ENCODE measurements at places on chromosomes 4 and X. TPM values are rescaled to one million over a fixed set of nuclear protein-coding genes. Genes with fewer than 3 reads are reported as not detected.

NPY2R gene
- total RNA-seq = 1.2 TPM

MAGEA1 gene
- total RNA-seq = not detected

S100G gene
- total RNA-seq = not detected

USP51 gene
- total RNA-seq = 0.53 TPM

GRCh38 chrX:10166731-10167151 lies 10.0 kb downstream of the CLCN4 start:
- no peak for DNase-seq
- no peaks in the 10 kb centered on the region for H3K4me1 ChIP-seq
- H3K36me3 ChIP-seq = no peaks in the 10 kb centered on the region
- no peak overlapping the region for H3K4me3 ChIP-seq

DNA sequence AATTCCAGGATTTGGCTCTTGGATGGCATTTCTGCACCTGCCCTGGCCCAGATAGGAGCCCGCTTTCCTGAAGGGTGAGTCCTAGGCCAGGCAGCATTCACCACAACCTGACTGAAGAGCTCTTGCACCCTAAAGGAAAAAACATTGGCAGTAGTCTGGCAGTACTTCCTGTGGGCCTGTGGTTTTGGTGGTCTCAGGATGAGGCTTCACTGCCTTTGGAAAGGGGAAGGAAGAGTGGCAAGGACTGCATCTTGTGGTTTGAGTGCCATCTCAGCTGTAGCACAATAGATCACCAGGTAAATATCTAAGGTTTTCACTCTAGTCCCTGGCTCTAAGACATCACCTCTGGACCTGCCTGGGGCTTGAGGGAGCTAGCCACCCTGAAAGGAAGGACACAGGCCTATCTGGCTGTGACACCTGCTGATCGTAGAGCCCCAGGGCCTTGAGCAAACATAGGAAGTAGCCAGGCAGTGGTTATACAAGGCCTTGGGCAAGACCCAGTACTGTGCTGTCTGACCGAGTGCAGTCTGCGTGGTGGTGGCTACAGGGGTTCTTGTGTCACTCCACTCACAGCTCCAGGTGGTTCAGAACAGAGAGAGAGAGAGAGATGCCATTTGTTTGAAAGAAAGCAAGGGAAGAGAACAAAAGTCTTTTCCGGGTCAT lies 28.5 kb upstream of the PRRG1 start:
- H3K36me3 ChIP-seq = no peaks in the 10 kb centered on the region
- H3K27me3 ChIP-seq = no peaks in the 10 kb centered on the region
- no peaks in the 10 kb centered on the region for H3K4me1 ChIP-seq
- H3K27ac ChIP-seq = no peak overlapping the region
- DNase-seq = no peak
- H3K4me3 ChIP-seq = no peak overlapping the region

DNA sequence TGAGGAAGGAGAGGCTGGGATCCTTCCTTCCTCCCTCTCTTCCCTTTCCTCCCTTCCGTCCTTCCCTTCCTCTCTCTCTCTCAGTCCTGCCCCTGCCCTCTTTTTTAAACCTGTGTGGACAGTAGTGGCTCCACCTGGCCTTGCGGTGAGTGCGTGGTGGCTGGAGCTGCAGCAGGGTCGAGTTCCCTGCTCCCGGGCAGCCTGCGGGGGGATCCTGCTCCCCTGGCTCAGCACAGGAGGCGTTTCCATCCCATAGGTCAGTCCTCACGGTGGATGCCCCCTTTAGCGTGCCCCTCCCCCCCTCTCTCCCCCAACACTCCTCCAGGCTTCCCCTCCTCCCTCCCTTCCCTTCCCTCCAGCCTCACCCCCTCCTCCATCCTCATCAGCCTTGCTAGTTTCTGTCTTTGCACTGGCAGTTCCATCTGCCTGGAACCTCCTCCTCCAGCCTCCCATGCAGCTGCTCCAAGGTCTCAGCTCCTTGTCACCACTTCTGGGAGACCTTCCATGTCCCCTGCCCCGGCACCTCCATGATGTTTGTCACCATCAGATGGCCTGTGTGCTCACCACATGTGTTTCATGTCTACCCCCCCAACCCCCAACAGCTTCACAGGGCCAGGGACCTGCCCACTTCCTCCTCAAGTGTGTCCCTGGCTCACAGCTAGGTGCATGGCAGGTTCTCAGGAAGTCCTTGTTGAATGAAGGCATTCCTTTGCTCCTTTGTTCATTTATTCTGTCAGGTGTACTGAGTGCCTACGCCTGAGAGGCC lies 68.4 kb downstream of the PSAPL1 start:
- H3K27me3 ChIP-seq = no peaks in the 10 kb centered on the region
- no peak for DNase-seq
- no peaks in the 10 kb centered on the region for H3K36me3 ChIP-seq
- no peaks in the 10 kb centered on the region for H3K4me1 ChIP-seq
- no peak overlapping the region for H3K4me3 ChIP-seq
- H3K27ac ChIP-seq = no peak overlapping the region

DNA sequence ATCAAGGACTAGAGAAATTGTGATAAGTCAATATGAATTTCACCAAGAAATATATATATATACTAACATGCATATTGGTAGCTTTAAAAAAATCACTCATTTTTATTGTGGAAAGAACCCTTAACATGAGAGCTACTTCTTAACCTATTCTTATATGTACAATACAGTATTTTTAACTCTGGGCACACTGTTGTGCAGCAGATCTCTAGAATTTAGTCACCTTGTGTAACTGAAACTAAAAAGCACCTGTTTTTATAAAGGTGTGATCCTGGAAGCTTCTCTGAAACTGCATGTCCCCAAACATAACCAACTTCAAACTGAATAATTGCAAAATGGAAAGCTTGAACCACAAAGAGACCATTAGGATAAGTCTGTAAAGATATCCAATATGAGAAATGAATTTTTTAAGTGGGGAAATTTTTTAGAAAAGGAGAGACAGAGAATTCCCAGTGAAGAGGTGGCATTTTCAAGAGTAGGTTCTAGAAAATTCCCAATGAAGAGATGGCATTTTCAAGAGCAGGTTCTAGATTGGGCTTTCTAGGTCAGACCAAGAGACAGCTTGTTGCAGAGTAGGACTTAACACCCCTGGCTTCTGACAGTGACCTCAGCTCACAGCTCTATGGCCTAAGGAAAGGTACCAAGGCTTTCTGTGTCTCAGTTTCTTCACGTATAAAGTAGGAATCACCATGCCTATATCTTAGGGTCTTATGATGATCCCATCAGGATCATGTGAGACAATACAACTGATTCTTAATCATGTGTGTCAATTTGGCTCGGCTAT lies 22.0 kb upstream of the PPARGC1A start:
- no peaks in the 10 kb centered on the region for H3K36me3 ChIP-seq
- DNase-seq = no peak
- no peaks in the 10 kb centered on the region for H3K27me3 ChIP-seq
- no peaks in the 10 kb centered on the region for H3K4me1 ChIP-seq
- no peak overlapping the region for H3K27ac ChIP-seq

GRCh38 chr4:88969271-88969670 lies 87.7 kb downstream of the FAM13A start:
- H3K27me3 ChIP-seq = no peaks in the 10 kb centered on the region
- H3K27ac ChIP-seq = no peak overlapping the region
- no peaks in the 10 kb centered on the region for H3K36me3 ChIP-seq
- no peak overlapping the region for H3K4me3 ChIP-seq

DNA sequence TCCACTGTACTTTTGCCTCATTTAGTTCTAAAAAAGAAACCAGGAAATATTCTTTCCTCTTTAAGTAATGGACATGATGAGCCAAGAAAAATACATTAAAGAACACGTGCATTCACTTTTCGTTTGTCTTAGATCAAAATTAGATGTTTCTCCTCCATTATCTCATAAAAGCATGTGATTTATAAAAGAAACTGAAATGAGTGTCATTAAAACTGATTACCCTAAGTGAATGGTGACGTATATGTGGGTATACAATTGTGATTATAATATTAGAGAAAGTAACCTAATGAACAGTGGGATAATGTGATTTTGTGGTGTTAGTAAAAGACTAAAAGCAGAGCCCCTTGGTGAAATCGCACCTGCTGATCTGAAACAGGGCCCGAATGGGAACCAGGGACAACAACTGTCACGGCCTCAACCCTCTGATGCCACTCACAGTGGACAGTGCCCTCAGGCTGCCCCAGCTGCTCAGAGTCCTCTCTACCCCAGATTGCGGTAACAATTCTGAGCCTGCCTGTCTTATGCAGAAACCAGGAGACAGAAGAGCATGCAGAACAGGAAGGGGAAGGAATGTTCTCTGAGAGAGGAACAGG lies 25.7 kb upstream of the HS6ST2 start:
- peaks cover 2% of the 10 kb centered on the region for H3K27me3 ChIP-seq
- no peaks in the 10 kb centered on the region for H3K36me3 ChIP-seq
- DNase-seq = no peak
- no peak overlapping the region for H3K4me3 ChIP-seq
- no peak overlapping the region for H3K27ac ChIP-seq

DNA sequence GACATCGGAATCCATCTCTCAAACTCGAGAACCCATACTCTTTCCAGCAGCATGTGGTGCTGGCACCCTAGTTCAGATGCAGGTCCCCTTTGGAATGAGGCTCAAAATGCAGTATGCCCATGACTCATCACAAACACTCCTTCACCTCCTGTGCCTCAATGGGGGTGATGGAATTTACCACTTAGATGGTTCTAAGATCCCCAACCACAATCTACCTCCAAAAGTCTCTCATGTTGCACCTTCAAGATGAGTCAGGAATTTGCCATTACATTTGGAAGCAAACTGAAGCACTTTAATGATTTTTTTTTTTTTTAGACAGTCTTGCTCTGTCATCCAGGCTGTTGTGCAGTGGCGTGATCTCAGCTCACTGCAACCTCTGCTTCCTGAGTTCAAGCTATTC lies 8.5 kb upstream of the MID1 start:
- no peak for DNase-seq
- no peak overlapping the region for H3K27ac ChIP-seq
- H3K36me3 ChIP-seq = no peaks in the 10 kb centered on the region
- no peaks in the 10 kb centered on the region for H3K27me3 ChIP-seq
- no peaks in the 10 kb centered on the region for H3K4me1 ChIP-seq

DNA sequence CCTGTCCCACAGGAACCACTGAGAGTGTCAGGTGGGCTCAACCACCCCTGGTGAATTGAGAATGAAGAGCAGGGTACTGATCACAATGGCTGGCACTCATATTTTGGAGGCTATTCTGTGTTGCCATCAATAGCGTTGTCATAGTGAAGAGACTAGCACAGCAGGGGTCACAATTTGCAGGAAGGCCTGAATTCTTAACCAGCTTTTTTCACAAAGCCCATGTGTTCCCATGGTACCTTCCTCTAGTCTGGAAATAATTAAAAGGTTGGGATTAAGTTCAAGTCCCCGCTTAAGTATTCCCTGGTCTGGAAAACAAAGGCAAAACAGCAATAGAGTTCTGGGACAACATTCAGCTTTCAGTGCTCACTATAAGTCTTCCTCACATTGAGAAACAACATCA lies 1051.7 kb downstream of the C4orf33 start:
- H3K27ac ChIP-seq = no peak overlapping the region
- DNase-seq = no peak
- H3K36me3 ChIP-seq = no peaks in the 10 kb centered on the region
- no peak overlapping the region for H3K4me3 ChIP-seq

DNA sequence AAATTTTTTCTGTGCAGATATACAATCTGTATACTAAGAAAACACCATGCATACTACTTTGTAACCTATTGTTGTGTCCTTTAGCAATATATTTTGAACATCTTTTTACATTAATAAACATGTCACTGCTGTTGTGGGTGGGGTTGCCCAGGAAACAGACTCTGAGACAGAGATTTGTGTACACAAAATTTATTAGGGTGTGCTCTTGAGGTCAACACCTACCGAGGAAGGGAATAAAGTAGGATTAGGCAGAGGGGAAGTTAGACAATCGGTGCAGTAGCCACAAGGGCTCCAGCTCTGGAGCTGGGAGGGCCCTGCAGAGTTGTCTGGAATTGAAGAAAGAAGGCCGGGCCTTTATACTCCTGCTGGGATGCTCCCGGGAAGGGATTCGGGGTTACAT lies 56.4 kb downstream of the CXorf58 start:
- H3K36me3 ChIP-seq = no peaks in the 10 kb centered on the region
- H3K27ac ChIP-seq = no peak overlapping the region
- peaks cover 9% of the 10 kb centered on the region for H3K27me3 ChIP-seq
- H3K4me3 ChIP-seq = no peak overlapping the region
- DNase-seq = no peak

Measured in colonic mucosa (tissue), 4 donors.